HuH-7.5 (cell line): ENCODE measurements at places on chromosomes 3 and 15.

GRCh38 chr3:34868935-34869334, 770.4 kb upstream of the ARPP21 start:
- no peak for DNase-seq

GRCh38 chr15:52308446-52309153, 13.0 kb upstream of the MYO5C start:
- DNase-seq, result no peak

DNA sequence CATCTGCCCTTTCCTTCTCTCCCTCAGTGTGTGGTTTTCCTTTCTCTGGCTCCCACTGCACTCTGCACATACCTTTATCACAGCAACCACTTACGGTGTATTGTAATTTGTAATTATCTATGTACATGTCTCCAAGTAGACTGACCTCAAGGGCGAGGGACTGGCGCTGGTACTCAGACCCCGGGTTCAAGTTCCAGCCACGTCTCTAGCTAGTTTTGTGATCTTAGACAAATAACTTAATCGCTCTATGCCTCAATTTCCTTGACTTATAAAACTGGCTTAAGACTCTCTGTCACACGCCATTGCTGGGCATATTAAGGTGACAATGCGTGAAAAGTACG, 607 bp upstream of the SENP2 start:
- no peak for DNase-seq

DNA sequence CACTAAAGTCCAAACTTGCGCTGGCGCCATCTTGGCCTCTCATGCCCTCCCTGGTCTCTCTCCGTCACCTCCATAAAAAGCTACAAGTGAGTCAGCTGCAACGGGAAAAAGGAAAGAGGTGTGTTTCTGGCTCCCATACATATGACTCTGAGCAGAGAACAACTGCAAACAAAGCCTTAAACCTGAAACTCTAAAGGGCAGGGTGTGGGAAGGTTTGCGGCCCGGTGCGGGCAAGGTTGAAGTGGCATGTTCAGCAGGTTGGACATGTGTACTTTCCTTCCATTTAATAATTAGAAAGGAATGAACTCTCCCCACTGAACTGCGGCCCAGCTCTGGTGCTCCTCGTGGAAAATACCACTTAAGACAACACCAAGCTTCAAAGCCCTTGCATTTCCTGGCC, 59.0 kb upstream of the PPARG start:
- DNase-seq, result no peak

DNA sequence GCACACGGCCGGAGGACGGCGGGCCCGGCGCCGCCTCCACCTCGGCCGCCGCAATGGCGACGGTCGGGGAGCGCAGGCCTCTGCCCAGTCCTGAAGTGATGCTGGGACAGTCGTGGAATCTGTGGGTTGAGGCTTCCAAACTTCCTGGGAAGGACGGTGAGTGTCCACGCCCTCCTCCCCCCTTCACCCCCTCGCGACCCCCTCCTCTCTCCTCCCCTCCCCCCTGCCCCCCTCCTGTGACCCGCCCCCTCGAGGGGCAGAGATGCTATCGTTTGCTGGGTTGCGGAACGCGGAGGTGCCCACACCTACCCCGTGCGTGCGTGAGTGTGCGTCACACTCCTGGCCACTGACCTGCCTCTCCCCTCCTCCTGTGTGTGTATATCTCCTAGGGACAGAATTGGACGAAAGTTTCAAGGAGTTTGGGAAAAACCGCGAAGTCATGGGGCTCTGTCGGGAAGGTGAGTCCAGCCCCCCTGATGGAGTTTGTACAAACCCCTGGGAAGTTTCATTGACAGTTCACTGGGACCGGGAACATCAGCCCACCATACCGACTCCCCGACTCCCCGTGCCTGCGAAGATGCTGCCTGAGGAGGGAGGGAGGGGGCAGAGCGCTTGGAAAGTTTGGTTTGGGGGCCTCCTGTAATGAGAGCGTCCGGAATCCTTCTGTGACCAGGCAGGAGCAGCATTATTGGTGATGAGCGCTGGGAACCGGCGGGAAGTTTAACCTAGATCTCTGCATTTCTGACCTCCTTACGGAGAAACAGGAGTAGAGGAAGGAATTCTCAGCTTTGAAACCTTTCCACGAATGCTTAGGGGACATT, 795 bp upstream of the SCAANT1 start:
- DNase-seq, result peak; percentile 78

DNA sequence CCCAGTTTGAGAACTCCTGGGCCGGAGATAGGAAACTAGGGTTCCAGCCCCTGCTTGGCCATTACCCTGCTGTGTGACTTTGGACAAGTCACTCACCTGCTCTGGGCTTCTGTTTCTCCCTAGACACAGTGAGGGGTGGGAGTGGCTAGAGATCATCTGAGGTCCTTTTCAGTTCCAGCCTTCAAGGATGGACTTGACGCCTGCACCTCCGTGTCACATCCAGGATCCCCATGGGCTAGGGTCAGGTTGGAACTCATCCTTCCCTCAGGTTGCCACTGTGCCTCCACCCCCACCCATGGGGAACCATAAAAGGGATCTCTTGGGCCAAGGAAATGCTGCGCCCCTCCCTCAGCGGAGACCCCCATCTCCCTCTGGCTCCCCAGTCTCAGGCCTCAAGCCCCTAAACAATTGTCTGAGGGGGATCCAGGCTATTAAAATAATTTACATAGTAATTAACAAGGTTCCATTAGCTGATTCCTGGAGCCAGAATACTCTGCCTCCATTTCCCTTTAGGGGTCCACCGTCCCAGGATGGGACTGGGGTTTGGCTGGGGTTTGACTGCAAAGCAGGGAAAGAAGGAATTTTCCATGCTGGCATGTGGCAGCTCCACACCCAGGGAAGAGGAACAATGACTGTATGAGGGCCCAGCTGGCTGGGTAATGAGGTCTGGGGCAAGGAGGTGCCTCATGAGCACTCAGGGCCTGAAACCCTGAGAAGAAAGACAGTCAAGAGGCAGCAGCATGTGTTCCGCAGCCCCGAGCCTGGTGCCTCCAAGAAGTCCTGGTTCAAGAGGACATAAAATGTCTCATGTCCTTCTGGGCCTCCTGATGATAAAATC, 177.7 kb downstream of the SMAD6 start:
- no peak for DNase-seq

GRCh38 chr15:89416339-89417183, 79.8 kb downstream of the RHCG start:
- DNase-seq, result peak; percentile 93
